ENCODE measurements at places on chromosomes 5 and 9.

- DNase-seq: no peak
Measured at GRCh38 chr9:136665704-136666371, 3.1 kb downstream of the EGFL7 start.

GRCh38 chr9:16099732-16100536 is 547.1 kb downstream of the CCDC171 start:
- DNase-seq: no peak

GRCh38 chr9:111913159-111913558 is 16.5 kb downstream of the UGCG start:
- no peak for DNase-seq

DNA sequence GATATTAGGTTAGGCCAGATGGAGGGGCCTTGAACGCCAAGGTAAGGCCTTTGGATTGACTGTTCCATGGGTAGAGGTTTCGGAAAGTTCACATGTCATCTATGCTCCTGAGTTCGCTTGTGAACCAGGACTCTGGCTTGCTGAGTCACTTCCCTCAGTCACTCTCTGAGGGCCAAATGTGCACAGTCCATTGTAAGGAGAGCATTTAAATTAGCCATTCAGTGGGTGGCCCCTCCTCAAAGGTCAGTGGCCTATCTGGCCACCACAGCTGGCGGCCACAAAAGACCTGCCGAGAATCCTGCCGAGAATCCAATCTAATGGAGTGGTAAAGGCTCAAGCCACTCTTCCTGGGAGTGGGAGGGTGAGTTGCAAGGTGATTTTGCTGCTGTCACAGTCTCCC is 58.9 kb upstream of the ARAP3 start:
- no peak for DNase-seq

DNA sequence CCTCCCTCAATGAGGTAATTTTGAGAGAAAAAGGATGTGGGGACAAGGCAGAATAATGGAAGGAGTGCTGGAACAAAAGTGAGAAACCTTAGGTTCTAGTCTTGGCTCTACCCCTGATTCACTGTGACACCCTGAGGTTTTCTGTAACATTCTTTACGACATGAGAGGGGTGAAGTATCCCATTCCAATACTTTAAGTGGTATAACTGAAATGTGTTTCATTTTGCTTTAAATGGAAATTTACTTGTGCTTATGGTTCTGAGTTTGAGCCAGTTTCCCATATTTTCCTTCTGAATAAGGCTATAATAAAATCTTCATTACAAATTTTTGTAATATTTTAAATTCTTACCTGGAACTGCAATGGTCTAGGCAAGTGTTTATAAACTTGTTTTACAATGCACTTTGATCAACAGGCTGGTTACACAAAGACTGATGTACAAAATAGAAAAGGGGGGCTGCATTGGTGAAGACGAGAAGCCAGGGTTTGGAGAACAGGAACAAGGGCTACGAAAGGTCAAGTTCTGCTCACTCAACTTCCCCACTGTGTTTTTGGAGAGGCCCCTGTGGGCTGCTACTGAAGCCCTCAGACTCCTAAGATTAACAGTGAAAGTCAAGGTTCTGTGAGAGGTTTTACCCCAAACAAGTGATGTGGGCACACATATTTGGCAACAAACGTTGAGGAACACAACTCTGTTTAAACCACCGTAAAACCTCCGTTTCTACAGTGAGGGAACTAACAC is 171.9 kb upstream of the ELL2 start:
- DNase-seq: no peak

- DNase-seq: no peak
Measured at GRCh38 chr5:83899326-83899970, 178.8 kb upstream of the HAPLN1 start.

- no peak for DNase-seq
Measured at GRCh38 chr5:154967421-154968024, 26.6 kb downstream of the MRPL22 start.

GRCh38 chr5:39223565-39224156 is 4.3 kb upstream of the FYB1 start:
- DNase-seq: no peak

- no peak for DNase-seq
Measured at GRCh38 chr5:137010226-137010625, 488.9 kb downstream of the SPOCK1 start.

GRCh38 chr5:2523180-2523579 is 228.3 kb downstream of the IRX2 start:
- no peak for DNase-seq

DNA sequence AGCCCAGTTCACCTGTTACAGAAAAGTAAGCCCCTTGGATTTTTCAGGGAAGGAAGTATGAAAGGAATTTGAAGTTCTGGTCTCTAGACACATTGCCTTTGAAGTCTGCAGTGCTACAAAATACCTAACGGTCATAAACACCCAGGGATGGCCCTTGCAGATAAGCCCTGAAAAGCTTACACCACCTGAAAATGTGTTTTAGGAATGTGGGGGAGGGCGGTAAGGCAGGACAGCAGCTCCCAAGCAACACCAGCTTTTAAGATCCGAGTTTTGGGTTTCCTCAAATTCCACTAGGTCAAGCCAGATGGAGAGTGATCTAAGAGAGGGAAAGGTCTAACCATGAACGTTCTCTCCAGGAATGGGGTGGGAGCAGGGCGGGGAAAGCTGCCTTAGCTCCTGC is 114.1 kb upstream of the PANK3 start:
- no peak for DNase-seq

DNA sequence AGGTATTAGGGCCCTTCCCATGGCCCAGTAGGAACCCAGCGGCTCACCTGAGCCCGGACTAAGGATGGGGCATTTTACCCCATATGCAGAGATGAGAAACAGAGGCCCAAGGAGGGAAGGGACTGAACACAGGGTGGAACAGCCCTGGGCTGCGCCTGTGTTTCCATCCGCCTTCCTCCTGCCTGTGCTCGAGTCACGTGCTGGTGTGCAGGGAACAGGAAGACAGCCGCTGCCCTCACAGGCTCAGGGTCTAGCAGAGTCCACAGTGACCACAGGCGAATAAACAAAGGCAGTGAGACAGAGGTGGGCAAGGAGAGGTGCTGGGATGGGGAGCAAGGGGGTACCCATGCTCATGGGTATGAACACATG is 129.4 kb downstream of the C9orf50 start:
- DNase-seq: peak; percentile 52

DNA sequence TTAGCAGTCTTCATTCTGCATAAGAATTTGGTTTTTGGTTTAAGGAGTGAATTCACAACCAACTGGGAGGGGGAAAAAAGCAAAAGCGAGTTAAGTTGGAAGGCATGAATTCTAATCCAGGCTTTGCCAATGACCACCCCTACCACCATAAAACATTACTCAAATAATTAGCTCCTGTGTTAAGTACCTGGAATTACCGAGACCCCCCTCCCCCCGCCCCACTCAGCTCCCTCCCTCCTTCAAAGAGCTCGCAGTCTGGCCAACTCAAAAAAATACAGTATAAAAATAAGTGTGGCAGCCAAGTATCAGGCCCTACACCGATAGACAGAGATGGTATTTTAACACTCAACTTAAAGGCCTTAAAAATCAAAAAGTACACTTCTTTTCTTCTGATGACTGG is 492 bp downstream of the ATG12 start:
- DNase-seq: no peak

- no peak for DNase-seq
Measured at GRCh38 chr5:135309391-135310327, 89.4 kb downstream of the MACROH2A1 start.

DNA sequence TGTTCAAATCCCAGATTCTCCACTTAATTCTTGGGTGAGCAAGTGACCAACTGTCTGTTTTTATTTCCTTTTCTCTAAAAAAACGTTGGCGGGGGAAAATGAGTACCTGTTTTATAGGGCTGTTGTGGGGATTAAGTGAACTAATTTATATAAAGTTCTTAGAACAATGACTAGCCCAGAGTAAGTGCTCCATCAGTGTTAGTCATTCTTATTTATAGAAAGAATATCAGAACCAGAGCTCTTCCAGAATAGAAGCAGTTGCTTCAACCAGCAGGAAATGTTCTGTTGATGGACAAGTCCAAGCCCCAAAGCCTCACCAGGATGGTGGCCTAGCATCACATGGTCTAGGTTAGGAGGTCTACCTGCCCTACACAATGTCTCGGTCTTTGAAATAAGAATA is 379.2 kb downstream of the ACTL7B start:
- no peak for DNase-seq

- peak; percentile 22 for DNase-seq
Measured at GRCh38 chr5:54159893-54160195, 150.5 kb downstream of the ARL15 start.

DNA sequence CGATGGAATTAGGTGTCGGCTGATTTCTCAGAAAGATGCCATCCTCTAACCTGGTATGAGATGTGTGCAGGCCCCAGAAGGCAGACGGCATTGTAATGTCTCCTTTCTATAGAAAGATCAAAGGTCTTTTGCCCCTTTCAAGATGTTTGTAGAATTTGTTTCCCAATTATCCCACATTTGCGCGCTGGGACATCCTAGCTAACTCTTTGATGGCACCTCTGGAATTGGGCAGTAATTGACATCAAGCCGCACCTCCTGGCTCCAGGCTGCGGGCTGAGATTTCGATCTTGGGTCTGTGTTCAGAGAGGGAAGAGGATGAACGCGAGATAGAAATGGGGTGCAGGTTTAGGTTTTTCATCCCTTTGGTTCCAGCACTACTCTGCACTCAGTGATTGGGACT is 84.8 kb upstream of the LMX1B start:
- no peak for DNase-seq

DNA sequence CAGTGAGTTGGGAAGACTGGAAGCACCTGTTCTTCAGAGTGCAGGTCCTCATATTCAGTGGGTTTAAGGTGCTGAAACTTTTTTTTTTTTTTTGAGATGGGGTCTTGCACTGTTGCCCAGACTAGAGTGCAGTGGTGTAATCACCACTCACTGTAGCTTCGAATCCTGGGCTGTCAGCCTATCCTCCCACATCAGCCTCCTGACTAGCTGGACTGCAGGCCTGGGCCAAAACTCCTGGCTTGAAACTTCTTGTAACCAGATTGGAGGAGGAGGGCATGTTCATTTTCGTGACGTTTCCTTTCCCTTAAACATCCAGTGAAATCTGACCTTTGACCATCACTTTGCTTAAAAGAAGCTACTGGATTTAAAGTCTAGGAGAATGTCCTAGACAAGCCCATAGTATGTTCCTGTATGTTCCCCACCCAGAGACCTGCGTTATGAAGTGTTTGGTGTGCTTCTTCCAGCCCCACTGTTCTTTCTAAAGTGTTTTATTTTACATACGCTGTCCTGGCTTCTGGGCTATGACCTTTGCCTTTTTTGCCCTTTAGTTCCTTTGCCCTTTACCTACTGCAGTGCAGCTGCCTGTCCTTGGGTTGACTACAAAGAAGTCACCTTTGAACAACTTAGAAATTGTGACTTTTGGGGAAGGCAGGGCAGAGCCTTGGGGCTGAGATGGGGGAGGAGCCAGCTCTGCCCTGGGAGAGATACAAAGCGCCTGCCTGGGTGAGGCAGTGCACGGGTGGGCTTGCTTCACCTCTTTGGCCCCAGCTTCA is 18.4 kb downstream of the TENT4A start:
- no peak for DNase-seq

DNA sequence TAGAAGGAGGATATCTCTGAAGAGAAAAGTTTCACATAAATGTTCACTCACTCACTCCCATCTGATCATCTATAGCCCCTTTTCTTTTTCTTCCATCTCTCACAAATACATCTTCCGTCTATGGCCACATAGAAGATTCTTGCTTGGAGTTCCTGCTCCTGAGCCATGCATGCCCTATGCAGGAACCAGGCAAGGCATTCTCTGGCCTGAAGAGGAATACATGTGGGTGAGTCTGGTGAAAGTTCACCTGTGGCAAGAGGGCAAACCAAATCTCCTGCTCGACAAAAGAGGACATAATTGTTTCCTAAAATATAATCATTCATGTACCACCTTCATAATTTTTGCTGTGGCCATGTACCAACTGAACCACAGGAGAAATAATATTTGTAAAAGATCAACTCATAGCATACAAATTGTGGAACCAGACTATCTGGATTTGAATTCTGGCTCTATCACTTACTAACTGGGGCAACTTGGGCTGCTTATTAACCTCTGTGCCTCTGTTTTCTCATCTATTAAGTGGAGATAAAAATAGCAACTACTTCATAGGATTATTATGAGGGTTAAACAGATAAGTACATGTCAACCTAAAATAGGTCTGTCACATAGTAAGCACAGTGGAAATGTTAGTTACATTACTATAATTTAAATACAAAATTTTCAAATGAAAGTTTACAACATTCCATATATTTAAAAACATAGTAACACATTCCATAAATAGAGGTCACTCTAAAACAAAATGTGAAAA is 121.2 kb upstream of the NFIB start:
- DNase-seq: no peak

DNA sequence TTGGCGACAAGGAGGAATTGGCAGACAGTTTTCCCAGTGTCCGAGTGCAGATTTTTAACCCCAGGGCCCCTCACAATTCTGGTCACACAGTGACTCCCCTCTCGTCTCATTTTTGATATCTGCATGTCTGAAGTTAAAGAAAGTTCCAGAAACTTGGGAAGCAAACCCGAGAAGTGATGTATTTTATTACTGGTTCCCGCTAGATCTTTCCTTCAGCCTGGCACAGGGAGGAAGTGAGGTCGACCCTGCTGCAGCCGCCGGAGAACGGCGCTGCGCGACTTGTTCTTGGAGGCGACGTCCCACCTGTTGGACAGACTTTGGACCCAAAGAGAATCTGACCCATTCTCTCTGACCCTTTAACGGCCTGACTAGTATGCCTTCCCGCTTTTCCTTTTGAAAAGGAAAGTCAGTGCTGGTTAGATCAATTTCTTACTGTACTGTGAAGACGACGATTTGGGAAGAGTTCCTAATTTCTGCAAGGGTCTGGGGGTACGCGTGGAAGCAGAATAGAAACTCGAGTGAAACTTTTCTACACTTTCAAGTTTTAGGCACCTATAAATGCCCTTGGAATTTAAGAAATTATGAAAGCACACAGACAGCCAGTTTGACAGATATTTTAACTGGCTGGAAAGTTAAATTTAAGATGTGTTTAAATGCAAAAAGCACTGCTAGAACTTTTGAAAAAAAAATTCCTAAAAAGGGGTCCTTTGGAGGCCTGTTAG is 744 bp downstream of the OTULIN start:
- peak; percentile 42 for DNase-seq

DNA sequence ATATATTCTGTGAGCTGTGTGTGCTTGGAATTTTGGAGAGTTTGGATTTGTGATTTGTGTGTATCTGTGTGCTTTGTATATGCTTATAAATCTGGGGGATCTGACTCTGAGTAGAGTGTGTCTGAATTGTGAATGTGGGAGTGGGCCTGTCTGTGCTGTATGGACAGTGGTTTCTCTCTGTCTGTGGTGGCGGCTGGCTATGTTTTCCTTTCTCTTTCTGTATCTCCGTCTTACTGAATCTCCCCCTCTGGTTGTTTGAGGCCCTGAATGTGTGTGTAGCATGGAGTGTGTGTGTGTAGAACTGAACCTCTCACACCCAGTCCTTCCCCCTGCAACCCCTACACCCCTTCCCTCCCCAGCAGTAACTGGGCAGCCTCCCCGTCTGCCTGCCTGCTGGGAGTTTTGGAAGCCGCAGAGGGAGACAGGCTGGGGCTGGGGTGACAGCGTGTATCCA is 4.7 kb downstream of the CXXC5 start:
- DNase-seq: no peak

DNA sequence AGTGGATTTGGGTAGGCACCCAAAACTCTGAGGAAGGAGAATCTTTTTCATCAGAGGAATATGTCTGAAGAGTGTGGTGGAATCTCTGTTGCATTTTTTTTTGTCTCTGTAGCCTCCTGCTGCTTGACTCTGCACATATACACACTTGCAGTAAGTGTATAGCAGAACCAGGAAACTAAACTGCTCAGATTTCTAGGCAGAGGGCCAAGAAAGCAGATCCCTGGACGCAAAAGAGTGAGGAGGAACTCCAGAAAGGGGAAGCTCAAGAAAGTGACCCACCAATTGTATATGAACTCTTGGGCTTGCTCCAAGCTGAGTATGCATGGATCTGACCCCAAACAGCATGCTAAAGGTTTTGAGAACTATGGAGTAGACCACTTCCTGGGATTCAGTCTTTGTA is 181.8 kb downstream of the GADD45G start:
- DNase-seq: peak; percentile 78

Measured in right hindlimb (tissue), 1 donor.